Trophoblast cell (in vitro differentiated cells and primary cell): ENCODE measurements at places on chromosomes 2 and 18.

- no peak for DNase-seq
Measured at GRCh38 chr2:95208106-95208505, 785 bp downstream of the ZNF892 start.

- DNase-seq, result no peak
Measured at GRCh38 chr2:230874456-230874855, 9.7 kb downstream of the ITM2C start.

GRCh38 chr18:22503803-22504202 lies 86.1 kb upstream of the CTAGE1 start:
- DNase-seq, result no peak

DNA sequence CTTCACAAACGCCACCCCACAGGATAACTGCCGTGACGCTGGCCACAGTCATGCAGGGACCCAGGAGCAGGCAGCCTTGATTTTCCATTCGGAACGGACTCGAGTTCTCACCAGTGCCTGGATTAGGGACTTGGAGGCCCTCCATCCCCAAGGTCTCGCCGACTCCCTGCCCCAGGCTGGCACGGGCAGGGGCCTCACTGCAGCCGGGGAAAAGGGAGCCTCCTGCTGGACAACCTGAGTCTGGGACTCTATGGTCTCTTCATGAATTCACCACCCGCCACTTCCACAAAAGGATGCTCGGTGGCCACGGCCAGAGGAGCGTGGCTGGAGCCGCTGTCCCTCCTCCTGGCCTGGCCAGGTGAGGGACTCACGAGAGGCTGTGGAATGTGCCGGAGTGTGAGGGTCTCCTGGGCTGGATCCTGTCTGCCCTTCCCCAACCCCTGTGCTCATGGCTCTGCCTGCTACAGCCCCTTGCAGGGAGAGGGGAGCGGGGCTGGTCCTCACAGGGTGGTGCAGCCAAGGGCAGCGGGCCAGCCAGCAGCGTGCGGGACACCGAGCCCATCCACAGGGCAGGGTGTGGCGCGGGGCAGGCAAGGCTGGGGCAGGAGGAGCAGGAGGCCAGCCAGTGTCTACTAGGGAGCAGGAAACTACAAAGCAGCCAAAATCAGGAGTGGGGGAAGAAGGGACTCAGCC lies 42.3 kb downstream of the AQP12A start:
- no peak for DNase-seq

- DNase-seq, result peak; percentile 11
Measured at GRCh38 chr2:83817511-83817910, 641.6 kb downstream of the SUCLG1 start.

- DNase-seq, result no peak
Measured at GRCh38 chr2:120352696-120353590, 7.0 kb downstream of the INHBB start.

GRCh38 chr18:78857314-78858150 lies 122.1 kb upstream of the SALL3 start:
- DNase-seq, result no peak
